Stimulated activated CD4-positive, alpha-beta T cell treated with anti-CD3 and anti-CD28 coated beads, TNF-alpha, amount 100 ng/mL, for 24 hours (primary cell): ENCODE measurements at places on chromosomes 5 and 9.

GRCh38 chr9:113155911-113156588 is 5.2 kb downstream of the SLC31A2 start:
- peak; percentile 32 for DNase-seq

- no peak for DNase-seq
These were observed 323.5 kb downstream of the TLE4 start for GRCh38 chr9:79895232-79895631.

GRCh38 chr5:52870448-52870847 is 82.7 kb downstream of the ITGA1 start:
- DNase-seq, result no peak

GRCh38 chr5:14449052-14449661 is 132.4 kb upstream of the OTULINL start:
- no peak for DNase-seq

- DNase-seq, result no peak
These were observed 1019.9 kb upstream of the WWC1 start for GRCh38 chr5:167271511-167271910.

- DNase-seq, result no peak
These were observed 180.2 kb downstream of the FBXL17 start for GRCh38 chr5:108201721-108202120.

- DNase-seq, result no peak
These were observed 165.3 kb upstream of the FBXL7 start for GRCh38 chr5:15334551-15335266.

- DNase-seq, result no peak
These were observed 44.0 kb upstream of the LIFR start for GRCh38 chr5:38600329-38601045.

DNA sequence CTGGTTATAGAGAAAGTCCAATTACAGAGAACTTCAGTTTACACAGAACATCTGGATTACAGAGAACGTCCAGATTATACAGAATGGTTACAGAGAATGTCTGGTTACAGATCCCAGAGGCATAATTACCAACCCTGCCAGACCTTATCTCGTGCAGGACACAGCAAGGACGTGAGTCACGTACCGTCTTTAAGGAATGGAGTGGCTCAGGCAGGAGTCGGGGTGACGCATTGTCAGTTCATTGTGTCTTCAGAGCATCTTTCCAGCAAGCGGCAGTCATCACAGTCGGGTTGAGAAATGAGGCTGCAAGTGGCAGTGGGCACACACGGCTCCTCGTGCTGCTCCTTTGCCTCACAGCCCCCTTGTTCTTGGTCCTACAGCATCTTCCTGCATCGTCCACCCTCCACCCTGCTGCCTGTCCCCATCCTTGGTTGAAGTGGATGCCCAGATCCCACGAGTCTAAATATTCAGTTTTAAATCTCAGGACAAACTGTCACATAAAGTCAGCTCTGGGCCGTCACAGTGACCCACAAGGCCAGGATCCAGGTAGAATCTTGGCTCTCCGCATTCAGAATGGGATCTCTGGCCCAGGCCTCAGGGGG is 30.0 kb upstream of the SLC6A19 start:
- DNase-seq, result no peak

DNA sequence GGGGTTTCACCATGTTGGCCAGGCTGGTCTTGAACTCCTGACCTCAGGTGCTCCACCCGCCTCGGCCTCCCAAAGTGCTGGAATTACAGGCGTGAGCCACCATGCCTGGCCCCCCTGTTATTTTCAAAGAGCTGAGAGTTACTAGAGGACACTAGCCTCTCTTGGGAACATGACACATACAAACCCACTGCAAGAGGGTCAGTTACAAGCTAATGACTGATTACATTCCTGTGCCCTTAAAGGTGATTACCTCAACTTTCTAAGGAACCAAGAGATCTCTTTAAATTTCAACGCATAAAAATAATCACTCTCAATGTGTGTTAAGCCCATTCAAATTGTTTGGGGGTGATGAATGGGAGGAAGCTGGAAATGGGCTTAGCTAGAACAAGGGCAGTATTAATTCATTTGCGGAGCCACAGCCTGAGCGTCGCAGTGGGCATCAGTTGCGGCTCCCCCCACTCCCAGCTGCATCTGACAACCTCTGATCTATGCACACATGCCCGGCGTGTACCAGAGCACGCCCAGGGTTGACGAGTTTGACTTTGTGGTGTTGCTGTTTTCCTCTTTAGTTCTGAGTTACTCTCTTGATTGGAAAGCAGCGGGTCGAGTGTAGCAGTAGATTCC is 146.9 kb downstream of the GOLPH3 start:
- no peak for DNase-seq

- no peak for DNase-seq
These were observed 57.5 kb downstream of the TSPAN17 start for GRCh38 chr5:176704817-176705216.

DNA sequence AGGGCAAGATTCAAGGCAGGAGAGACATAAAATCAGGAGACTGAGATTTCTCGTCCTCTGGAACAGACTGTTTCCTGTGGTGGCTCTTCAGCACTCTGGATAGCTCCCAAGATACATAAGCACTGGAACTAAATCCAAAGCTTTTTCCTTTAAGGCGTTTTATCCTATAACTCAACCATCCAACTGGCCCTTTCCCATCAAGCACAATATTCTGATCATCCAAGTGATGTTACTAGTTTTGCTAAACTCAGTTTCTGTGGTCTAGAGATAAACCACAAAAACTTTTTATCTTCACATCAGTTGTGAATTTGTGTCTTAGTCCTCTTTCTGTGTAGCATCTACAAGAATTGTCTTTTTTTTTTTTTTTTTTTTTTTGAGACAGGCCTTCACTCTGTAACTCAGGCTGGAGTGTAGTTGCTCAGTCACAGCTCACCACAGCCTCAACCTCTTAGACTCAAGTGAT is 299.4 kb downstream of the COX7C start:
- DNase-seq, result no peak

GRCh38 chr5:145681216-145681615 is 153.9 kb downstream of the PRELID2 start:
- no peak for DNase-seq

GRCh38 chr9:35679766-35680330 is 6.1 kb downstream of the CA9 start:
- DNase-seq, result no peak

DNA sequence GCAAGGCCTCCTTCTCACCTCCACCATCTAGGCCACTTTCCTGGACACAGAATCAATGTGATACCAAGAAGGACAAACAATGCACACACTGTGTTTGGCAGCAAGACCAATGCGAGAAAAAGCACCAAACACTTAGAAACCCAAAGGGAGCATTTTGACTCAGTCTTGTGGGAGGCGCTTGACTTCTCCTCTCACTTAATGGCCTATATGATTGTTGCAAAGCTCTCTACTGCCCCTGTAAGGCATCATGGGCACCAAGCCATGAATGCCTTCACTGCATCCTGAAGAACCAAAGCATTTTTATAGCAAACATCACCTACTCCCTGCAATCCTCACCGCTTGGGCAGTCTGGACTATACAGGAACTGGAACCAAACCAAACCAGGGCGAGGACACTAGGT is 57.5 kb downstream of the CDH6 start:
- no peak for DNase-seq
